ENCODE measurements at places on chromosomes 13 and 19.

DNA sequence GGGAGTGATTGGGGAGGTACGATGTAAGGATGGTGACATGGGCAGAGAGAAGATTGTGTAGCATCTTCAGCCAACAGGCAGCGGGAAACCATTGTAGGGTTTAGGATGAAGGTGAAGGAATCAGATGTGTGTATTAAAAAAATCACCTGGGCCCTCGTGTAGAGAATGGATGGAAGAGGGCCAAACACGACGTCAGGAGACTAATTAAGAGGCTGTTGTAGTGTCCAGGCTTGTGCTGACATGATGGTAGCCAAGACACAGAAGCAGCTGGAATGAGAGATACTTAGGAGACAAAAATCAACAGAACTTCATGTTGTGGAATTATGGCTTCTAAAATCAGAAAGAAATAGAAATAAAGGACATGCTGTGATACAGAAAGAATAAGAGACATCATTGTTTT lies 41.2 kb upstream of the ARGLU1 start:
- no peak for DNase-seq

- DNase-seq, result no peak
These were observed 677.4 kb downstream of the SLITRK1 start for GRCh38 chr13:83204886-83205285.

DNA sequence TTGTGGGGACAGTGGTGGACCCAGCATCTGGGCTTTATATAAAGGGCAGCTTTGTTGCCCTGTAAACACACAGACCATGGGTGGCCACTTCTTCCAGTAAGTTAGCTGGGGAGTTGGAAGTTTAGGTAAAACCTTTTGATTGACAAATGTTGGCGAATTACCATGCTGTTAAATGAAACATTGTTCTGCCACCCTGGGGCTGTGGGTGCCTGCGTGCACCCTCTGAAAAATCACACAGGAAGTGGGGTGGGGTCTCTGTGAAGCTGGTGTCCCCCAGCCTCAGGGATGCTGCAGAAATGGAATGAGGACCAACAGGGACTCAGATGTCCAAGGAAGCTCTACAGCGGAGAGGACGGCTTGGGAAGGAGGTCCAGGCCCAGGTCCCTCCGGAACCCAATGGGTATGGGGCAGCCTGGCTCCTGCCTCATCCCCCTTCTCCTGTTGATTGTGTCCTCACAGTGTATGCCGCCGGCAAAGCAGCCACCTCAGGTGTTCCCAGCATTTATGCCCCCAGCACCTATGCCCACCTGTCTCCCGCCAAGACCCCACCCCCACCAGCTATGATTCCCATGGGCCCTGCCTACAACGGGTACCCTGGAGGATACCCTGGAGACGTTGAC lies 2.8 kb upstream of the USF2 start:
- DNase-seq, result peak; percentile 42

DNA sequence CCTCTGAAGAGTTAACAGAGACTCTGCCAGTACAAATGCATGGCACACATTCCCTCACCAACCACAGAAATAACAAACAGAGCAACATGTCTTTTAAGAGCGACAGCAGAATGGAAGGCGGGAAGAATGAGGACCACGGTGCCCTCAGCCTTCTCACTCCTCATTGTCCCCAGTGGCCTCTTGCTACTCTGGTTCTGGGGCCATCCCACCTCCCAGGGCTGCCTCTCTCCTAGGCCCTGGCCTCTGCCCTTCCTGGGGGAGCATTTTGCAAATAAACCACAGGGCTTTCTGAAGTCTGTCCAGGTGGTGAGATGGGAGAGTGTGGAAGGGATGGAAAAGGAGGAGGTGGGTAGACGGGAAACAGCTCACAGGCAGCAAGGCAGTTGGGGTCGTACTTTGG lies 28.3 kb downstream of the CYP2B6 start:
- DNase-seq, result no peak

GRCh38 chr13:37418490-37418889 lies 180.1 kb downstream of the POSTN start:
- no peak for DNase-seq

DNA sequence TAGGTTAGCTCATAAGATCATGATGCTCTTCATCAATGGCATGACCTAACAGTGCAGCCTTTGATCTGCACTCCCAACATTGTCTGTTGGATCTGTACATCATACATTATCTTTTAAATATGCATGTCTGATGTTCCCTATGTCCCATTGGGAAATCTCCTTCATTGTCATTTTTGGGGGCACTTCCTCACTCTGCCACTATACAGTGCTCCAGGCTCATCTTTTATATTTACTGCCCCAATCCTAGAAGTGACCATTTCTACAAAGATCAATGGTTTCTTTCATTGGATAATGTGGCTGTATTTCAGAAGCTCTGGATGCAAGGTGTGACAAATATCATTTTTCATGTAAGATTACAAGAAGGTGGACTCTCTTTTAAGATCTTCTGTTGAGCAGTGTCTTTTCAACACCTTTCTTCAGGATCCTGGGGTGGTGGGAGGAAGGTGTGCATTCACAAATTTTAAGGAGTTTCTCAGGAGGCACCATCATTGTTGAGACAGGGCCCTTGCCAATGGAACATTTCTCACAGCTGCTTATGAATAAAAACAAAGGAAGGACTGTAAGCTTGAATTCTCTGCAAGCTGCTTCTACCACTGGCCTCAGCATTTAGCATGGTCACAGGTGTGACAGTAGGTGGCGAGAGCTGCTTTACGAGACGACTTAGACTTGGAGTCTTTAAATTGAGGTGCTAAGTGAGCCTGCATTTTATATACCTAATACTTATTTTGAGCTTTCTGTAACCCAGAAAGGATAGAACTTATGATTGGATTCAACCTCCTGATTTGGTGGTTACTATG lies 403.0 kb downstream of the LMO7 start:
- DNase-seq, result no peak

DNA sequence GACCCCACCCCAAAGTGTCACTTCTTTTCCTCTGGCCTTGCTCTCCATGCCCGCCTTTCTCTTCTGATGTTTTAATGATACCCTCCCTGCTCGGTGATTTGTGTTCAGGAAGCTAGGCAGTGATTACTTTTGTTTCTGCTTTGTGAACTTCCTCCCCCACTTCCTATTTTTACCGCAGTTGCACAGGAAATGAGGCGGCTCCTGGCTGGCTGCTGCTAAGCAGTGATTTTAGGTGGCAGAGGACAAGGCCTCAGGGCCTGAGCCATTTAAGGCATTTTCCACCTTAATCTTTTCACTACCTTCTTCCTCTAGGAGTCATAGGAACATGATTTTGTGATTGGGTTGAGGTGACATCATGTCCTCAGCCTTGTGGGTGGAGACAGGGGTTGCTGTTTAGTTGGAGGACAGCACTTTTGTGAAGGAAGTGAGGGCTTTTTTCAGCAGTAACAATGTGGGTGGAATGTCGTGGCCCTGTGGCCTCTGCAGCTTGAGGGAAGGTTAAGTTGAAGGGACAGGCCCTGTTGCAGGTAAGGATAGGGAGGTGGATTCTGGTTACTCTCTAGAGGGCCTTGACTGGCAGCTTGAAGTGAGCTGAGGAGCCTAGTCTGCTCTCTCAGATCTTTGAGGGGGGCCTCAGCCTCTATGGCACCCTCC lies 15.7 kb downstream of the GARRE1 start:
- no peak for DNase-seq

- no peak for DNase-seq
These were observed 355.8 kb downstream of the MYO16 start for GRCh38 chr13:108985166-108985565.

- DNase-seq, result no peak
These were observed 5.7 kb downstream of the FGF9 start for GRCh38 chr13:21676611-21677021.

- DNase-seq, result no peak
These were observed 12.4 kb downstream of the MAST3 start for GRCh38 chr19:18109733-18110608.

DNA sequence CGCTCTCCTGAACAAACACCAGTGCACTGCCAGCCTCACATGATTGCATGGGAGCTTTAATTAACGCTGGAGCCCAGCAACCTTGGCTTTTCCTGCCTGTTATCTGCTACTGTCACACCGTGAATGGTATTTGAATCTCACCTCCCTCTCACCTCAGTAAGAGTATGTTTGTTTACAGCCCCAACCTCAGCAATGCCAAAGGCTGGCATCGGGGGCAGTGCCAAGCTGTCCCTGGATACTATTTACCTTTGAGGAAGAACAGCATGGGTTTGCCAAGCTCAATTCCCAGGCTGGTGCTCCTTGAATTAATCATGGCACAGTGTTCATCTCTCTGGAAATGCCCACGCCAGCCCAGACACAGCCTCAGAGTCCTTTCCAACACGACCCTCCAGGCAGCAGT lies 57.2 kb upstream of the SERPINE3 start:
- DNase-seq, result no peak

- no peak for DNase-seq
These were observed 49.9 kb downstream of the ZNF787 start for GRCh38 chr19:56071151-56071550.

GRCh38 chr13:75691183-75691582 lies 55.1 kb downstream of the LMO7 start:
- no peak for DNase-seq

- DNase-seq, result no peak
These were observed 29.5 kb upstream of the KBTBD6 start for GRCh38 chr13:41162151-41162550.

- DNase-seq, result no peak
These were observed 16.8 kb downstream of the CLEC4M start for GRCh38 chr19:7779631-7780486.

- DNase-seq, result no peak
These were observed 46.7 kb upstream of the RNF113B start for GRCh38 chr13:98223741-98224140.

Data from right forelimb (tissue), 1 donor.